G401 (cell line): ENCODE measurements at places on chromosomes 5 and 9.

GRCh38 chr5:91443023-91443422 lies 59.9 kb upstream of the ARRDC3 start:
- DNase-seq: no peak

- no peak for DNase-seq
Measured at GRCh38 chr9:98083061-98083501, 26.5 kb downstream of the NANS start.

- DNase-seq: no peak
Measured at GRCh38 chr5:133475986-133476385, 136.4 kb downstream of the FSTL4 start.

DNA sequence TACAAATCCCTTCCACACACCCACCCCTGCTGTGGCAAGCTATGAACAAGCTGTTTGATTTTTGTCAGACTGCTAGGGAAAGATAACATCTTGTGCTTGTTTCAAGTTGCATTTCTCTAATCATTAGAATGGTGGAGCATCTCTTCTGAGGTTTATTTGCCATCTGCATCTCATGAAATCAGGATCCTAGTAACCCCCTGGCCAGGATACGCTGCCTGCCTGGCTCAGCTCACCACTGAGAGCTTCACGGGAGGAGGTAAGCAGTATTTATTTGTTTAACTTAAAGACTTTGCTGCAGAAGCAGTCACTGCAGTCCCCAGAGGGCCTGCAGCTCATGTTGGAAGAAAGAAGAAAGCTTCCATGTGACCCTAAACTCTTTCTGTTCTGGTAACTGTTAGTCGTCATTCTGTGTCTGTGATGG lies 83.3 kb upstream of the CXCL14 start:
- DNase-seq: no peak

- DNase-seq: no peak
Measured at GRCh38 chr5:124790301-124790894, 44.0 kb upstream of the ZNF608 start.

DNA sequence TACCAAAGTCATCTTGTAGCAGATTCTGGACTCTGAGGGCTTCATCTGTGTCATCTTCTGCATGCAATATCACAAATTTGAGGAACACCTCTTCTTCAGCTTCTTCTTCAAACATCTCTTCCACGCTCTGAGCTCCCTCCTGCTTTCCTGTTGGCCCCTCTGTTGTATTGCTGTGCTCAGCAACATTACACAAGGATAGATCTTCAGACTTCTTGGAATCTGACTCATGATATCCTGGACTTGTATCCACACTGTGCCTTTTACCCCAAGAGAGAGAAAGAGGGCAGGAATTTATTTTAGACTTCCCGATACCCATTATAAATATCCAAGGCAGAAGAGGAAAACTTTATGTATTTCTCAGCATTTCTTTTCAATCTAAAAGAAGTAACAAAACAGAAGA lies 21.3 kb downstream of the TICAM2 start:
- no peak for DNase-seq

GRCh38 chr9:131464354-131465000 lies 38.2 kb upstream of the POMT1 start:
- no peak for DNase-seq

- DNase-seq: no peak
Measured at GRCh38 chr9:130743656-130744055, 50.1 kb downstream of the EXOSC2 start.

DNA sequence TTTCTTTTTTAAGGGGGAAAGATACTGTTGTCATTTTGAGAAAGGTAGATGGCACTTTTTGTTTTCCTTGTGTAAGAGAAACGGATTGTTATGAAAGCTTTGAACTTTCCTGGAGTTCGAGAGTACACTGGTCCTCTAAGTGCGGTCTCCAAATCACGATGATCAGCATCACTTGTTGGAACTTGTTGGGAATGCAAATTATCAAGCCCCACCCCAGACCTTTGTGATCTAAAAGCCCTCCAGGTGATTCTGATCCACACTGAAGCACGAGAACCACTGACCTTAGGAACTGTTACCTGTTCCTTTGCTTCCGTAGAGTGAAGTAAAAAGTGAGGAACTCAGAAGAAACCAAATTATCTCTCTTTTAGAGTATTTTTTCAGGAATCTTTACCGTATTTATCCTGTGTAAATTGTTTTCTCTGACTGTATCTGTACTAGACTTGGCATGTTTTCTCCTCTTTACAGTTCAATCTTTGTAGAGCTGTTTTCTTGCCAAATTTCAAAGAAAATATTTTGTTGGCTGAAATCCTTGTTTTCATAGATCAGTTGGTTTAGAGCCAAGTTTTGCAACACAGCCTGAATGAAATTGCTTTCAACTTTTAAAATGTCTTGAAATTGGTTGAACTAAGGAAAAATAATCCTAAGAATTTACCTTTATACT lies 4.0 kb downstream of the MAT2B start:
- DNase-seq: peak; percentile 15

DNA sequence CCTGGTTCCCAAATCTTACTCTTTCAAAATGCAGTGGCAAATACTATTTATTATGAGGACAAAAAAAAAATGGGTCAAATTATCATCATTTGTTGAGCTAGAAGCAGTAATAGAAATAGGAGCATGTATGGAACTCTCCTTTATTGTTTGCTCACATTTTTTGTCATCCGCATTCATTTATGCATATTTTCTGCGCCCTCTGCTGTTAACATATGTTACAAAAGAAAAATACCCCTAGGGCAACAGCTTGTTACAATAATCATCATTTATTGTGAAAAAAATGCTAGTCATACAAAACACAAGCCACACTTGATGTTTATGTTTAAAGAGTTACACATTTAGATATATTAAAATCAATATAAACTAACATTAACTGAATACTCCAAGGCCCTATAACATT lies 328.2 kb downstream of the TUSC1 start:
- no peak for DNase-seq

DNA sequence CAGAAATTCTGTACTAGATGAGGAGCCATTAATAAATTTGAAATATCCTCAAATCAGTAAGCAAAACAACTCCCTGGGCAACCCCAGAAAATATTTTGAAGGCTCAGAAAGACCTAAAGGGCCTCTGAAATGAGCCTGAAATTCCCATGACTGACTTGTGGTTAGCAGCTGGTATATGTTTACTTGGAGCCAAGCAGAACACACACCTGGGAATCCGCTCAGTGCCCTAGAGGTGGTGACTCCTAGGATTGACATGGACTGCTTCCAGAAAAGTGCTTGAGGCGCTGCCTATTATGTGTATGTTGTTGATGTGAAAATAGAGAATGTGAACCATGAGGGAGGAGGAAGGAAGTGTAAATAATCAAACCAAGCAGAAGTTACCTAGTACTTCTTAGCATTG lies 14.7 kb downstream of the RFK start:
- no peak for DNase-seq

DNA sequence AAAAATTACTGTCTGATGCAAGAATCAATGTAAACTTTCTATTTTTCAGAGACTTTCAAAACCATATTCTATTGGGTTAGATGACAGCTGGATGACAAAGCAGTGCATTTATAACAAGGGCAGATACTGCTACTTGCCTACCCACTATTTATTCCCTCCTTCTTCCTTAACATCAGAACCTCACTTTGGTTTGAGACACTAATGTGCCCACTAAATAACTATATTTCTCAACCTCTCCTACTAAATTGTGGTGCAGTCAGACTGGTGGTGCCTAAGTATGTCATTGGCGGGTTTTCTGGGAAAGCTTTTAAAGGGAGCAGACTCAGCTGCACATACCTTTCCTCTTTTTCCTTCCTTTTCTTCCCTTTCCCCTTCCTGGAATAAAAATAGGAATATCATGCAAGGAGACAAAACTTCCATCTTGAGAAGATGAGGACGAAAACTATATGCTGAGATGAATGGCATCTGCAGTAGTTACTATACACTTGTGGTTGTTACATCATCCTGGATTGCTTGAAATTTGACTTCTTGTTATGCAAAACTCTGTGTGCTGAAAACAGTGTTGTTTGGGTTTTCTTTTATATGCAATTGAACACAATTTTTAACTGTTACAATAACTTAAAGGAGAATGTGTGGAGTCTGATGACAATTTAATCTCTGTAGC lies 43.8 kb downstream of the PRR16 start:
- no peak for DNase-seq

- no peak for DNase-seq
Measured at GRCh38 chr5:83450183-83450966, 21.2 kb upstream of the VCAN start.

GRCh38 chr5:80711938-80712337 lies 57.2 kb upstream of the DHFR start:
- peak; percentile 19 for DNase-seq
